HS-5 (cell line): ENCODE measurements at places on chromosomes 13 and 19.

- no peak for DNase-seq
These were observed 261.7 kb upstream of the HTR2A start for GRCh38 chr13:47158593-47158992.

- no peak for DNase-seq
These were observed 4.6 kb upstream of the SLAIN1 start for GRCh38 chr13:77692746-77693448.

DNA sequence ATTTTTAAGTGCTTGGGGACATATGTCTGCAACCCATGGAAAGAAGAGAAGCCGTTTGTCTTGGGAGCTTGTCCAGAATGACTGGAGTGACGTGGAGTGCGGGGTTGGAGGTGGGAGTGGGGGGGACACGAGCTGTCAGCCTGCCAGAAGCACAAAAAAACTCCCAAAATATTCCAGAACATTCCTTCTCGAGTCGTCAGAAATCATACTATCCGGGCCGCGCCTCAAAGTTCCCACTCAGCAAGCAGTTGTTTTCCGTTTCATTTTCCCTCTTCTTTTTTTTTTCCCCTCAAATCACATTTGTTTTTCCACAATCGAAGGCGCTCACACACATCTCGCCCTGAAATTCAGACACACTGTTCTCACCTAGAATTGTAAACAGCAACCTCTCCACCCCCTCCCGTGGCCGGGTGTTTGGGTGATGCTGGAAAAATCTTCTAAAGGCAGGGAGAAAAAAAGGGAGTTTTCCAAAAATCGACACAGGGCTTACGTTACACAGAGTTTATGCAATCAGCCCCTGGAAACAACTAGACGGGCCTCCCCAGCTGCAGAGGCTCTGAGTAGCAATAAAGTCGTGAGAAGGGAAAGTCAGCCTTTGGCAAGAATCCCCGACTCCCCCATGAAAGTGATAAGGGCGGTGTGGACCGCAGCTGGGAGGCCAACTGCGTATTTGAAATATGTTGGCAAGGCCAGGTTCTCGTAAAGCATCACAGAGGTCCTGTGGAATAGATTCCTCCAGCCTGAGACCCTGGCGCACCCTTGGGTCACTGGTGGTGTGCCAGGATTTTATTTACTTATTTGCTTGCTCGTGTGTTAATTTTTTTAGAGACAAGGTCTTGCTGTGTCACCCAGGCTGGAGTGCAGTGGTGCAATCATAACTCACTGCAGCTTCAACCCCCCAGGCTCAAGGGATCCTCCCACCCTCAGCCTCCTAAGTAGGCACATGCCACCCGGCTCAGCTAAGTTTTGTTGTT is 31.2 kb upstream of the KLF2 start:
- DNase-seq: peak; percentile 73

DNA sequence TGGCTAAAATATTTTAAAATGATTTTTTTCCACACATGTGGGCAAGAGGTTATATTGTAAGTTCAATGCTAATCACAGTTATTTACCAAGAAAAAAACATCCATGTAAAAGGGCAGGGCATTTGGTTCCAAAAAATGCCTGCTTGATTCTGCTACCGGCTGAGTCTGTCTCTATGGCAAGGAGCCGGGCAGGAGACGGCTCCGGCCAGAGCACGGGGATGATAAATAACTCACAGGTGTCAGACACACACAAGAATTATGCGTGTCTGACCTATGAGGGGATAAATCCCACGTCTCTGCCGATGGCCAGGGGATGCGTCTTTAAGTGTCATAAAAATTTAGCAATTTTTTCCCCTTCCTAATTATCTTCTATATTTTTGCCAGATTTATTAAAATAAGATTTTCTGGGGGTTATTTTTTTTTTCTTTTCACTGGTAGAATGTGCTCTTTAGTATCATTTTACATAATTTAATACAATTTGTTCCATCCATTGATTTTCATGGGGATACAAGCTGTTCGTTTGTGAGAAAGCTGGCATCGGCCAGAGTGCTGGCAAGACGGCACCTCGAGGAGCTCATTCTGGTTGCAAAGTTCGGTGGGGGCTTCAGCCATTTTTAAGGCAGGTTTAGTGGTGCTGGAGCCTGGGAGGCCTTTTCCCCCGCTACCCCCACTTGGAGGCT is 253.9 kb downstream of the ZNF536 start:
- no peak for DNase-seq

DNA sequence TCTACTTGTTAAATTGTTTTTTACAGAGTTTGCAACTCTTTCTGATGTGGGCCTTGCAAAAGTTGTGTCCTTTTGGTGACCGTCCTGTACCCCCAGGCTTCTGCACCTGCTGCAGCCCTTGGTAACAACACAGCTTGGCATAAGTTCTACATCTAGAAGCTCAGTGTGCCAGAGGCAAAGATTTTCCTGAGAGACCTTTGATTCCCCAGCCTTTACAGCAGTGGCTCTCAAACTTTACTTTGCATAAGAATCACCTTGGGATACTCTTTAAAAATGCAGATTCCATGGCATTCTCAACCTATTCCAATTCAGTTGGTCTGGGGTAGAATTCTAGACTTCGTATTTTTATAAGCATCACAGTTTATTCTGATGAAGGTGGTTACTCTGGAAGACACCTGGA is 260.9 kb downstream of the DCT start:
- no peak for DNase-seq

DNA sequence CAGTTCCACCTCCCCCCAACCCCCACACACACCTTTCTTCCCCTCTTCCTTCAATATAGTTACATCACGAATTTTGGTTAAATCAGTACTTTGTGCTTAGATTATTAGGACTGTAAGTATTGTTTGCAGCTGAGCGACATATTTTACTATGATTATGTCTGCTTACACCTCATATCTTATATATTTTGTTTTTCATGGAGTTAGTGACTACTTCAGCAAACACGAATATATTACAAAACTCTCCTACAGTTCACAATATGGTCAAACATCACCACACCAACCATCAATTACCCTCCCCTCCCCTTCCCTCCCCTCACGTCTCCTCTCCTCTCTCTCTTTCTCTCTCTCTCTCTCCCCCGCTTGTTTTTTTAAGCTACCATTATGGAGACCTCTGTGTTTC is 152.9 kb downstream of the TBC1D4 start:
- no peak for DNase-seq

DNA sequence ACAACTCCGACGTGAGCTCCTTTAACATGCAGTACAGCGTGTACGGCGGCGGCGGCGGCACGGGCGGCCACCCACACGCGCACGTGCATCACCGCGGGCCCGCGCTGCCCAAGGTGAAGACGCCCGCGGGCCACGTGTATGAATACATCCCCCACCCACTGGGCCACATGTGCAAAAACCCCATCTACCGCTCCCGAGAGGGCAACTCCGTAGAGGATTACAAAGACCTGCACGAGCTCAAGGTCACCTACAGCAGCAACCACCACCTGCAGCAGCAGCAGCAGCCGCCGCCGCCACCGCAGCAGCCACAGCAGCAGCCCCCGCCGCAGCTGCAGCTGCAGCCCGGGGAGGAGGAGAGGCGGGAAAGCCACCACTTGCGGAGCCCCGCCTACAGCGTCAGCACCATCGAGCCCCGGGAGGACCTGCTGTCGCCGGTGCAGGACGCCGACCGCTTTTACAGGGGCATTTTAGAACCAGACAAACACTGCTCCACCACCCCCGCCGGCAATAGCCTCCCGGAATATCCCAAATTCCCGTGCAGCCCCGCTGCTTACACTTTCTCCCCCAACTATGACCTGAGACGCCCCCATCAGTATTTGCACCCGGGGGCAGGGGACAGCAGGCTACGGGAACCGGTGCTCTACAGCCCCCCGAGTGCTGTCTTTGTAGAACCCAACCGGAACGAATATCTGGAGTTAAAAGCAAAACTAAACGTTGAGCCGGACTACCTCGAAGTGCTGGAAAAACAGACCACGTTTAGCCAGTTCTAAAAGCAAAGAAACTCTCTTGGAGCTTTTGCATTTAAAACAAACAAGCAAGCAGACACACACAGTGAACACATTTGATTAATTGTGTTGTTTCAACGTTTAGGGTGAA is 6.6 kb downstream of the SLITRK5 start:
- DNase-seq: no peak

DNA sequence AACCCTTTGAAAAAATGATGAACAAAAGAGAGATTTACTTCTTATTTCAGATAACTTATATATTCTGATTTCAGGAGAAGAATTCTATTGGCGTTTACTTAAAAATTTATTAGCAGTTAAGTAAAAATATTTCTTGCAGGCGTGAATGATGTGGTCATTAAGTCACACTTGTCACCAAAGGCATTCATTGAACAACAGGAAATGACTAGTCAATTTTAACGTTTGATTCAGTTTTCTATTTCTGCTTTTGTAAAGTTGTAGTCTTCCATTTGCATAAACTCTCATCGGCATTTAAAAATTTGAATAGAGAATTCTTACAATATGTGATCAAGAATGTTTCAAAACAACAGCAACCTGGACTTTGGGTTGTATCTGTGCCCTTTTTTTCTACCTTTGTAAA is 83.4 kb downstream of the GPR12 start:
- DNase-seq: no peak

- no peak for DNase-seq
These were observed 79.0 kb upstream of the SLC7A1 start for GRCh38 chr13:29674532-29674931.

DNA sequence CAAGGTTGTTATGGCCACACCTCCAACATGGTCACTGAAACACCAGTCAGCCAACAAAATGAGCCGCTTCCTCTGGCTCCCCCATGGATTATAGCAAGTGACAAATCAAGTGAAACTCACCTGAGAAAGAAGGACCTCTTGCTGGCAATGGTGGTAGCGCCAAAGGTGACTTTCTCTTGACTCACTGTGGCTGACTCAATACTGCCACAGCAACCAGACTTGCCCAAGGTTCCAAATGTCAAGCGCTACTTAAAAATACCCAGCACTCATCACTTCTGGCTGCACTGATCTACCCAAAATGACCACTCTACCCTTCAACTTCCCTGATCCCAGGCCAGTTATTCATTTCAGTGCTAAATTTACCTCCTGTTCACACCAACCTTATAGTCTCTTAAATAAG is 495.5 kb downstream of the FOXO1 start:
- no peak for DNase-seq

DNA sequence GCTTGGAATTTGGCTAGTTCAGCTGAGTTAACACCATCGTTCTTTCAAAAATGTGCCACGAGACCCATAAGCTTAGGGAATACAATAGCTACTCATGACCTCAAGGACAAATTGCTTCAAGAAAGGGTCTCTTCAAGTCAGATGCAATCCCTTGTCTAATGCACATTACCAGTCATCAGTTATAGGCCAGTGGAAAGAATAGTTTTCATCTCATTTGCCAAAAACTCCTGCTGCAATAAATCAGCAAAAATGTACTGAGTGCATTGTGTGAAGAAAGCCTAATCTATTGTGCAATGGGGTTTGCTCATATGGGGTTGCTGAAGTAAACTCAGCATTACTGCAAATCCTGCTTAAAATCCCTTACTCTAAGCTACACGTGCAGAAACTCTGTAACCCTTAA is 208.3 kb upstream of the NBEA start:
- DNase-seq: no peak

DNA sequence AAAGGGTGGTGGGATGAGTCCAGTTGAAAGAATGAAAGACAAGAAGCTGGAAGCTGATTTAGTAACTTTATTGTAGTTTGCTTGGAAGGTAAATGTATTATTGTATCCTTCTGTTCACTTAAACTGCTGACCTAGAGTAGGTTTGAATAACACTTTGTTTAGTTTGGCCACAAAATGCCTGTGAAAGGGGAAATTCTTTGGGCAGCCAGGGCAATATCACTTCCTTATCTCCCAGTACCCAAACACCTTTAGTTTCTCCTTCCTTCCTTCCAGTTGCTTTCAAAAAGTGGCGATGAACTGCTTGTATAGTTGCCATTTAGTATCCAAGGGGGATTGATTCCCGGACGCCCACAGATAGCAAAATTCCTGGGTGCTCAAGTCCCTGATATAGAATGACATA is 120.1 kb downstream of the PAN3 start:
- DNase-seq: no peak

- DNase-seq: no peak
These were observed 63.4 kb downstream of the TEX29 start for GRCh38 chr13:111383591-111384440.
